Tibial nerve (tissue), 4 donors: ENCODE measurements at places on chromosomes 12 and 14. TPM values are rescaled to one million over a fixed set of nuclear protein-coding genes. Genes with fewer than 3 reads are reported as not detected.

GRCh38 chr12:117421068-117421752, 59.8 kb upstream of the NOS1 start:
- no peak overlapping the region for H3K27ac ChIP-seq
- no peak for DNase-seq
- no peak overlapping the region for H3K4me3 ChIP-seq
- H3K36me3 ChIP-seq: no peaks in the 10 kb centered on the region

- no peaks in the 10 kb centered on the region for H3K27me3 ChIP-seq
- no peak overlapping the region for H3K4me3 ChIP-seq
- H3K4me1 ChIP-seq: peaks cover 17% of the 10 kb centered on the region
- H3K36me3 ChIP-seq: no peaks in the 10 kb centered on the region
- DNase-seq: no peak
- no peak overlapping the region for H3K27ac ChIP-seq
These were observed 237.3 kb downstream of the CACNA1C start for GRCh38 chr12:2290091-2290490.

The TMEM63C gene
- total RNA-seq: not detected

GRCh38 chr12:105335856-105336255, 5.4 kb downstream of the C12orf75 start:
- no peaks in the 10 kb centered on the region for H3K36me3 ChIP-seq
- H3K4me3 ChIP-seq: no peak overlapping the region
- no peaks in the 10 kb centered on the region for H3K4me1 ChIP-seq

DNA sequence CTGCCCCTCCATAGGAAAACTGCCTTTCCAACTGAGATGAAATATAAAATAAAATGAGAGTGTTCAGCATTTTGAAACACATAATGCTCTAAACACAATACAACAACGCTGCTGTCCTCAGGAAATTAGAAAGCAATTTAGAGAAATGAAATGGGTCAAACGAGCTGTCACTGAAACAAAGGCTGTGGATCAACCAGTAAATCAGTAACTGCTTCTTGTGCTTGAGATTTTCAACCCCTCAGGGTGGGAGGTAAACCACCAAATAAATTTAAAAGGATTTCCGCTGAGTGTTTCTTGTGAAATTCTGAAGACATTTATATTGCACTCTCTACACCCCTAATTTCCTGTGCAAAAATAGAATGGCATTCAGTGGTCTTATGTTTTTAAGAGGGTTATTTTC, 657.1 kb upstream of the SEL1L start:
- H3K27ac ChIP-seq: peak overlapping the region; percentile 17
- no peaks in the 10 kb centered on the region for H3K36me3 ChIP-seq
- no peak for DNase-seq
- H3K27me3 ChIP-seq: no peaks in the 10 kb centered on the region
- no peak overlapping the region for H3K4me3 ChIP-seq

DNA sequence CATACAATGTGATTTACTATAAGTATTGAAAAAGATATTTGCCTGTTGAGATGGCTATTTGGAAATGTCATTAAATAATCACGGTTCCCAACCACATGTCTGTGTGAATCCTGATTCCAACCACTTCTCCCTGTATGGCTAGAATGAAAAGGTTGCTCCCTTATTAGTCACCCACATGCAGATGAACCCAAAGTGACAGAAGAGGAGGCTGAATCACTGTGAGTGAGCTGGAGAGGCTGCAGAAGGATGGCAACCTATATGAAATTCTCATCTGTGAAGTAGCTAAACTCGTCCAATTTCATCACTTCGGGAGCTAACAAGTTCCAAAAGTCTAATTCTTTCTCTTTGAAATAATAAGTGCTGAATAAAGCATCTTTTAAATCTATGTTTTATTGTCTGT, 300.5 kb downstream of the PRKD1 start:
- H3K36me3 ChIP-seq: no peaks in the 10 kb centered on the region
- DNase-seq: no peak
- H3K27me3 ChIP-seq: no peaks in the 10 kb centered on the region
- H3K27ac ChIP-seq: no peak overlapping the region

DNA sequence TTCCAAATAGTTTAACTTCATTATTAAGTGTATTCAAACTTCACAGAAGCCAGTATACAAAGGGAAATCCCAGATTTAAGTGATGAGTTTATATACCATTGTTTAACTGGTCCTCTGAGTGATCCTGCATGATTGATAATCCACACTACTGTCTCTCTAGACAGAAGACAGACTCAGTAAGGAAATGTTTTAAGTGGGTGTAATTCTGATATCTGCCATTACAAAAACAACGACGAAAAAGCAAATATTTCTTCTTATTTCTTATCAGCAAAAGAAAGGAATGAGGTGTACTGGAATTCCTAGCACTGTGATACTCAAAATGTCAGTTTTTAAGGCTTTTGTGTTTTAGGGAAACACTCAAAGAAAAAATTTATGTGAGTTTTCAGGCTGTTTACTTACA, 127.5 kb downstream of the GPHN start:
- H3K27me3 ChIP-seq: no peaks in the 10 kb centered on the region
- no peaks in the 10 kb centered on the region for H3K36me3 ChIP-seq
- DNase-seq: no peak
- no peak overlapping the region for H3K4me3 ChIP-seq

The CRIP1 gene
- total RNA-seq: 26.4 TPM

GRCh38 chr12:65826353-65827171, 2.3 kb downstream of the HMGA2 start:
- peaks cover 11% of the 10 kb centered on the region for H3K4me1 ChIP-seq
- H3K27ac ChIP-seq: no peak overlapping the region
- H3K4me3 ChIP-seq: peak overlapping the region; percentile 73
- no peak for DNase-seq

The IQSEC3 gene
- 0.84 TPM for total RNA-seq

The RPL10L gene
- not detected for total RNA-seq

DNA sequence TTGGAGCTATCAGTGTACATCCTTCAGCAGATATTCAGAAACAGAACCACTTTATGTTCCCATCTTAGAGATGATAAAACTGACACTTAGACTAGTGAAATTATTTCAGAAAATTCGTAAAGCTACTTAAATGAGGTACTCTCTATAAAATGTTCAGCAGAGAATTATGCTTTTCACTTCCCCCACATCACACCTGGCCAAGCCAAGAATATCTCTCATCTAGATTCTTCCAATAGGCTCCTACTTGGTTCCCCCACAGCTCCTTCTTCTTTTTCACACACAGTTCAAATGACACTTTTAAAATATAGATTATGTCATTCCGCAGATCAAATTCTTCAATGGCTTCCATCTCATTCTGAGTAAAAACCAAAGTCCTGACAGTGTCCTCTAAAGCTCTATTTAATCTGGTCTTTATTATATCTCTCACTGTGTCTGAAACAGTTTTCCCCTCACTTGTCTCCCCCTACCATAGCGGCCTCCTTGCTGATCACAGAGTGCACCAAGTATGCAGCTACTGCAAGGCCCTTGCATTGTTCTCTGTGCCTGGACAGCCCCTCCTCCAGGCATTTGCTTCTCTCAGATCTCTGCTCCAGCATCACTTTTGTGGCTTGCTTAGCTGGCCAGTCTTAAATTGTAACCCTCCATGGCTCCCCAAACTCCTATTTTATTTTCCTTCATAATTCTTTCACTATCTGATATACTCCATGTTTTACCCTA, 736.8 kb upstream of the USP15 start:
- no peak for DNase-seq
- H3K36me3 ChIP-seq: no peaks in the 10 kb centered on the region
- no peak overlapping the region for H3K4me3 ChIP-seq
- no peaks in the 10 kb centered on the region for H3K4me1 ChIP-seq
- H3K27ac ChIP-seq: no peak overlapping the region

DNA sequence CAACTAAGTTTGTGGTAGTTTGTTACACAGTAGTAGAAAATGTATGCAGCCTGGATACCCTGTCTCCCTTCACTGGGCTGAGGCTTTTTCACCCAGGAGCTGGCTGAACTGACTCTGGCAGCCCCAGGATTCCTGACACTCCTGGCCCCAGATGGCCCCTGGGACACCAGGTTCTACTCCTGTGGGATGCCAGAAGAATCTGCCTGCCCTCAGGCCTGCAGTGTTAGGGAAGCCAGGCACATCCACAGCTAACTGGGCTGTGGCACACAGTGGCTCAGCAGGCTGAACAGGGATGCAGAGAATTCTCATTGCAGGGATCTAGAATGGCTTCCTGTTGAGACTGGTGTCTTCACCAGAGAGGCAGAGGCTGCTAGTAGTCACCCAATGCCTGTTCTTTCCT, 8.5 kb downstream of the IFI27 start:
- peaks cover 7% of the 10 kb centered on the region for H3K27me3 ChIP-seq
- H3K4me3 ChIP-seq: no peak overlapping the region
- peaks cover 19% of the 10 kb centered on the region for H3K4me1 ChIP-seq
- DNase-seq: no peak
- H3K27ac ChIP-seq: no peak overlapping the region

GRCh38 chr12:121003650-121004049, 12.6 kb downstream of the C12orf43 start:
- no peak for DNase-seq
- no peaks in the 10 kb centered on the region for H3K27me3 ChIP-seq
- H3K4me3 ChIP-seq: no peak overlapping the region
- H3K4me1 ChIP-seq: no peaks in the 10 kb centered on the region
- H3K36me3 ChIP-seq: peaks cover 80% of the 10 kb centered on the region

- no peaks in the 10 kb centered on the region for H3K36me3 ChIP-seq
- H3K27ac ChIP-seq: peak overlapping the region; percentile 58
These were observed 4.8 kb downstream of the LRP1 start for GRCh38 chr12:57133013-57133569.

DNA sequence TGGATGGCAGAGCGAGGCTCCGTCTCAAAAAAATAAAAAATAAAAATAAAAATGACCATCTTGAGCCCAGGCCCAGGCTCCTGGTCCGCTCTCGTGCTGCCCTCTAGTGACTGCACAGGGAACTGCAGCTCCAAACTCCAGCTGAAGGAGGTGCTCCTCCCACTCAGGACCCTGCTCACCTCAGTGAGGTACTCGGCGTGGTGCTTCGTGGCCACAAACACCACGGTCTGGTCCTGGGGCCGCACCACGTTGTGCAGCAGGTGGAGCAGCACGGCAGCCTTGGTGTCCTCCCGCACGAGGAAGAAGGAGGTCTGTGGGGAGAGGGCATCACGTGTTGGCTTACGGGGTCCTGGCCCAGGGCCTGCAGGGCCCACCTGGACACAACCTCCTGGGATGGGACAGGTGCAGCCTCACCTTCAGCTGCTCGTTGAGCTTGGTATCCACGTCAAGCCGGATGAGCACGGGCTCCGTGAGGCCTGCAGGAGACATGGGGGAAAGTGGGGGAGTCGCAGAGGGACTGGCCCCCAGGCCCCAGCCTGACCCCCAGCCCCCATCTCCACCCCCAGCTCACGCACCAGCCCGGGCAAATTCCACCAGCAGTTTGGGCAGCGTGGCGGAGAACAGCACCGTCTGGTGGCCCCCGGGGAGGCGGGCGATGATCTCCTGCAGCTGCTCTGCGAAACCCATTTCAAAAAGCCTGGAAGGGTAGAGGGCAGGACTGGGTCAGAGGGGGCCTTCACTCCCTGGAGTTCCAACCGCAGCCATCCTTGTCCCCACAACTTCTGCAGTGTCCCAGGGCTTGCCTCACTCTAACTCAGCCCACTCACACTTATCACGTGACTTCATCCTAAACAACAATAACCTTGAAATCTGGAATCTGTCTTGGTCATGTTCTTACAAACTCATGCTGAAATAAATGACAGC, 10.6 kb downstream of the DDX54 start:
- H3K27me3 ChIP-seq: no peaks in the 10 kb centered on the region
- peak; percentile 73 for DNase-seq
- peaks cover 100% of the 10 kb centered on the region for H3K36me3 ChIP-seq
- H3K27ac ChIP-seq: no peak overlapping the region

DNA sequence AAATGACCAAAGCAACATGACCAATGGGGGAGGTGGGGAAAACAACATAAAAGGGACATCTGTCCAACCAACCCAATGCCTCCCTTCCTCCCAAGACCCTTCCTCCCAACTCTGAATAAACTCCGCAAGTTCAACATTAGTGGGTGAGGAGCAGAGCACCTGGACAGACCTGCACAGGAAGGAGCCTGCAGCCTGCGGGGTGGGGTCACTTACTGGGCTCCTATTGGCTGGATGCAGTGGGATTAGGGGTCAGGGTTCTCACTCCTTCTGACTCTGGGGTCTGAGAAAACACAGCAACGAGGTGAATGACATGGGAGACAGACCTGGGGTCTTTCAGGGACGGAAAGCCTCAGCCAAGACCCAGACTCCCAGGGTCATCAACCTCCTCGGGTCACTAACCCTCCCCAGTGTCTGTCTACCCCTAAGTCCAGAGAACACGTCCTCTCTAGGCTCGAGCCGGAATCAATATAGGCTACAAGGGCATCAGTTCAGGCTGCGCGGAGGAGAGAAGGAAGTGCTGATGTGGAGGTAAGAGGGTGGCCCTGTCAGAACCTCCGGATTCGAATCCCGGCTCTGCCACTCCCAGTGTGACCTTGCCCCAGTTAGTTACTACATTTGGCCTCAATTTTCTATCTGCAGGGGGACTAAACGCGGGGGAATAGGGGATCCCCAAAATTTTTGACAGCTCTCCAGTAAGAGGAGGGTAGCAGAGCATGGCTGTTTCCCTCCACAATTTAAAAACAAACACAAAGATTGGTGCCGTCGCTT, 860 bp downstream of the NDRG2 start:
- H3K4me3 ChIP-seq: peak overlapping the region; percentile 75
- DNase-seq: no peak
- H3K36me3 ChIP-seq: no peaks in the 10 kb centered on the region
- peaks cover 74% of the 10 kb centered on the region for H3K4me1 ChIP-seq

- DNase-seq: no peak
- no peak overlapping the region for H3K4me3 ChIP-seq
- H3K27me3 ChIP-seq: no peaks in the 10 kb centered on the region
- H3K27ac ChIP-seq: no peak overlapping the region
These were observed 633.5 kb downstream of the RERGL start for GRCh38 chr12:17456486-17456885.

GRCh38 chr12:48356041-48356768, 5.5 kb upstream of the ZNF641 start:
- DNase-seq: no peak
- H3K4me1 ChIP-seq: no peaks in the 10 kb centered on the region
- H3K27ac ChIP-seq: no peak overlapping the region
- H3K36me3 ChIP-seq: no peaks in the 10 kb centered on the region

DNA sequence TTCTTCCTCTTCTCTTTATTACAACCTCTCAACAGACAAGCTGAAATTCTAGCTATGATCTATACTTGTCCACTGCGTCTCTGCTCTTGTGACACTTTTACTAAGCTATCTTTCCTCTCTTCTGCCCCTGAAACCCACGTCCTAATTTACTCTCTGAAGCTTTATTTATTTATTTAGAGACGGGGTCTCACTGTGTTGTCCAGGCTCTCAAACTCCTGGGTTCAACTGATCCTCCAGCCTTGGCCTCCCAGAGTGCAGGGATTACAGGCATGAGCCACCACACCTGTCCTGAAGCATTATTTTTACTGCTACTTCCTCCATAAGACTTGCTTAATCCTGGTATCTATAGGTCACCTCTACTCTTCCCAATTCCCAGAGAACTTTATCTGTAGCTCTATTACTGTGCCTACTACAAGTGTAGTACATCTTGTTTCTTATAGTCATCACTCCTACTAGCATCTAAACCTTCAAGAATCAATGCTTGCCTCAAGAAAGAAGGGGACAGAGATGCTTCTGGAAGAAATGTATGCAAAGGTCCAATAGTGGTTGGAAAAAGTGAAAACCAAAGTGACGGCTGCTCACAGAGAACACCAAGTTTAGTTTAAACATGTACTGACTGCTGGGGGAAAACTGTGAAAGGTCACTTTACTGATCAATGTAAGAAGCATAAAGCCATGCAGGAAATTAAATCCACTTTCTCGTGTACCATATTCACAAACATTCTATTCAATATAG, 61.3 kb downstream of the MED13L start:
- DNase-seq: no peak
- H3K36me3 ChIP-seq: no peaks in the 10 kb centered on the region
- H3K4me1 ChIP-seq: peaks cover 99% of the 10 kb centered on the region
- H3K27ac ChIP-seq: peak overlapping the region; percentile 72
- H3K4me3 ChIP-seq: no peak overlapping the region
